ENCODE measurements at places on chromosomes 12 and 14.

DNA sequence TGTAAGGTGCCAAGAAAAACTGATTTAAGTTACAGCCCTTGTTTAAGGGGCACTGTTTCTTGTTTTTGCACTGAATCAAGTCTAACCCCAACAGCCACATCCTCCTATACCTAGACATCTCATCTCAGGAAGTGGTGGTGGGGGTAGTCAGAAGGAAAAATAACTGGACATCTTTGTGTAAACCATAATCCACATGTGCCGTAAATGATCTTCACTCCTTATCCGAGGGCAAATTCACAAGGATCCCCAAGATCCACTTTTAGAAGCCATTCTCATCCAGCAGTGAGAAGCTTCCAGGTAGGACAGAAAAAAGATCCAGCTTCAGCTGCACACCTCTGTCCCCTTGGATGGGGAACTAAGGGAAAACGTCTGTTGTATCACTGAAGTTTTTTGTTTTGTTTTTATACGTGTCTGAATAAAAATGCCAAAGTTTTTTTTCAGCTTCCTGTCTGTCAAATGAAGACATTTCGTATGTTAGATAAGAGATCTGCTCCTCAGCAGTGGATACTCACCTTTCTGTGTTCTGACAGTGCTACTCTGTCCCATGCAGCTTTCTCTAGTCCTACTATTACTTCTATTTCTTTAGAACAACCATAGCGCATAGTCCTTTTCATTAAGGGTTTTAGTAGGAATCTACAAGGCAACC, 1.2 kb upstream of the PA2G4 start:
- DNase-seq = no peak

GRCh38 chr12:99390707-99391106, 256.8 kb upstream of the GARIN6 start:
- no peak for DNase-seq

DNA sequence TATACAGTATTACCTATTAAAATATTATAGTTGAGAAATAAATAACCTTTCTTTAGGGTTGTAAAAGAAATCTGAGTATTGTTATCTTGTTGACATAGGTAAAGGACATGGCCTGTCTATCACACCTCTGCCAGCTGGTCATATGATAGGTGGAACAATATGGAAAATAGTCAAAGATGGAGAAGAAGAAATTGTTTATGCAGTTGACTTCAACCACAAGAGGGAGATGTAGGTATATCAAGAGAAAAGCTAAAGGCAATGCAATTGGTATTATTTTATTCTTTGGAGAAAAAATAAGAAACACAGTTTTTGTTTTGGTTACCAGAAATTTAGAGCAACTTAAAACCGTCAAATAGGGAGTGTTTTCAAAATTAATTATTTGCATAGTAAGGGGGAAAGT, 13.5 kb downstream of the CPSF2 start:
- no peak for DNase-seq

DNA sequence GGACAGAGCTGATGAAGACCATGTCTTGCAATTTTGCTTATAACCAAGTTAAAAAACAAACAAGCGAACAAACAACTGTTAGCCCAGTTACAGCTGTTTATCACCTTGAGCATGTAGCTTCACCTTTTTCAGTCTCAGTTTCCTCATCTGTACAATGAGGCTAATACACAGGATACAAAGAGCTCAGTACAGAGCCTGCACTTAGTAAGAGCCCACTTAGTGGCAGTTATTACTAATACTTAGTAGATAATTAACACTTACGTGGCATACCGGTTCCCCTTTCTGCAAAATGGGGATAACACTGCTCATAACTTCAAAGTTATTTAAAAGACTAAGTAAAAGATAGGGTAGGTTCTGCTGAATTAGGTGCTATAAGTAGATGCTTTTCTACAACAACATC, 228.0 kb downstream of the MON2 start:
- no peak for DNase-seq

DNA sequence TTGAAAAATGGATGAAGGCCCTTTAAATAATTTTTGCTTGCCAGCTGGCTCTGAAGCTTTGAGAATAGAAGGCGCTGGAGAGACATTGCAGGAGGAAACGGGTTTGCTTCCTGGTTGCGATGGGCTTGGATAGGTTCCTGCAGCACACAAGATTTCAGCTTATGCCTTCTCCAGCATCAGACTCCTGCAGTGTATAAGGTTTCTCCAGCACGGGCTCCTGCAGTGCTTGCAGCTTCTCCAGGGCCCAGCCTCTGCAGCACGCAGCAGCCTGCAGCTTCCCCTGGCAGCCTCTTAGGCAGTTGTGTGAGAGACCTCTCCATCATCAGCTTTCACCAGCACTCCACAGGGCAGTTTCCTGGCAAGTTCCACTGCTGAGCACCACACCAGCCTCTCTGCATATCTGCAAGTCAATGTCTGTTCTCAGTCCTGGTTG, 78.7 kb upstream of the ZDHHC17 start:
- no peak for DNase-seq

GRCh38 chr14:97005934-97006333, 208.8 kb downstream of the VRK1 start:
- no peak for DNase-seq

GRCh38 chr12:52630599-52631200, 12.3 kb upstream of the KRT73 start:
- no peak for DNase-seq

GRCh38 chr12:48993787-48994186, 5.4 kb downstream of the DDN start:
- no peak for DNase-seq

GRCh38 chr12:47602949-47603558, 102.8 kb downstream of the RPAP3 start:
- no peak for DNase-seq

DNA sequence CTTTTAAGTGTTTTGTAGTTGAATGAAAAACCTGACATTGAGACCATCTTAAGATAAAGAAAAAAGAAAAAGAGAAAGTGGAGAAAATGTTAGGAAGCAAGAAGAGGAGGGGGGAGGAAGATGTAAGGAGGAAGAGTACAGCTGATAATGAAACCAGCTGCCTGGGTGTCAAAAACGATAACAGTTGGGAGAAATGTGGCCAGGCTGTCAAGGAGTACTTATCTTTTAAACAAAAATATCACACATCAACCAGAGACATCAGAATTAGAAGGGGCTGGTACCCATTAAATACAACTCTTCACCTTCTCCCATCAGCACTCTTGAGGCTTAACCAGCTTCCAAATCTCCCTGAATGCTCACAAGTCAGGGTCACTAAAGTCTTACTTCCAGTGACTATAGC, 4.5 kb downstream of the SLC11A2 start:
- no peak for DNase-seq

DNA sequence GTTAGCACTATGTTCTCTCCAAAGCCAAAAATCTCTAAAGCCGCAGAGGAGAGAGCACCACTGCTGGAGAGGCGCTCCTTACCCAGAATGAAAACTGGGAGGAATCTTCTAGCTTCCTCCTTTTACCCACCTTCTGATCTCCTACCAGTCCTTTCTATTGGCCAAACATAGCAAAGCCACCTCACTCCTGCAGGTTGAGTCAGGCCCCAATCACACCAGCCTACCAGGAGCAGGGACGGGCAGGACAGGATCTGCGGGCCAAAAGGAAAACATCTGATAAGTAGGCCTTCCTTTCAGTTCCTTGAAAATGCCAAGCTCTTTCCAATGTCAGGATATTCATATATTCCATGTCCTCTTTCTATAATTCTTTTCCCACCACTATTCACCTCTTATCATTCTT, 197.7 kb upstream of the CNOT2 start:
- no peak for DNase-seq

GRCh38 chr14:104578321-104578720, 1.2 kb upstream of the C14orf180 start:
- no peak for DNase-seq

GRCh38 chr12:29191267-29191850, 42.3 kb downstream of the FAR2 start:
- no peak for DNase-seq

- no peak for DNase-seq
These were observed 69.3 kb downstream of the PRMT8 start for GRCh38 chr12:3560295-3560620.

- no peak for DNase-seq
These were observed 84.6 kb upstream of the PLEKHA5 start for GRCh38 chr12:19044891-19045290.

GRCh38 chr12:92175961-92176360, 30.3 kb upstream of the BTG1 start:
- no peak for DNase-seq

DNA sequence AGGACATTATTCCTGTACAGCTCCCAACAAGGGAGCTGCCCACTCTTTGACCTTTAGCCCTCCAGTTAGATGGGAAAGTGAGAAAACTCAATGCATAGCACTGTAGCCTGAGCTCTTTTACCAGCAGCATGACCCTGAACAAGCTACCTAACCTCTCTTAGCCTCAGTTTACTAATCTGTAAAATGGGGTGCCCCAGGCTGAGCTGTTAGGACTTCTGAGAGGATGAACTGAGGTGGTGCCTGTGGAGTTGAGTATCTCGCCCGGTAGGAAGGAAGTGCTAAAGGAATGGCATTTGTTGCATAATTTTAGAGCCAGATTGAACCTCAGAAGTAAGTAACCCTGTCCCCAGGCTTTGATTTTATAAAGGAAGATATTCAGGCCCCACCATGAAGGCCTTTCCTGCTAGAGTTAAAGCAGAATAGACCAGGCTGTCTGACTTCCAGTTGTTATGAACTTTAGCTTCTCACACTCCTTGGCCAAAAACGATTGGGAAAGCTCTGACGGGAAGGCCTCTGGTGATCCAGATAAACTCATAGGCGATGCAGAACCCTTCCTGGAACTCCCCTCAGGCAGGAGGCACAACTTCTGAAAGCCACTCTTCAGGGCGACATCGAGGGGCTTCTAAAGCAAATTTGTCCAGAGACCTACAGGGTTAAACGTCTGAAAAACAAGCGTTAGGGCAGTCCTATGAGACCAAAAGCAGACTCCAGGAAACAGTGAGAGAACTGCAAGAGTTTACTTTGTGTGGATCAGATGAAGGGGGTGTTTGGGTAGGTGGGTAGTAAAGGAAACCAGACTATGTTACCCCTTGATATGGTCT, 2.5 kb upstream of the SERPINA10 start:
- DNase-seq = no peak

DNA sequence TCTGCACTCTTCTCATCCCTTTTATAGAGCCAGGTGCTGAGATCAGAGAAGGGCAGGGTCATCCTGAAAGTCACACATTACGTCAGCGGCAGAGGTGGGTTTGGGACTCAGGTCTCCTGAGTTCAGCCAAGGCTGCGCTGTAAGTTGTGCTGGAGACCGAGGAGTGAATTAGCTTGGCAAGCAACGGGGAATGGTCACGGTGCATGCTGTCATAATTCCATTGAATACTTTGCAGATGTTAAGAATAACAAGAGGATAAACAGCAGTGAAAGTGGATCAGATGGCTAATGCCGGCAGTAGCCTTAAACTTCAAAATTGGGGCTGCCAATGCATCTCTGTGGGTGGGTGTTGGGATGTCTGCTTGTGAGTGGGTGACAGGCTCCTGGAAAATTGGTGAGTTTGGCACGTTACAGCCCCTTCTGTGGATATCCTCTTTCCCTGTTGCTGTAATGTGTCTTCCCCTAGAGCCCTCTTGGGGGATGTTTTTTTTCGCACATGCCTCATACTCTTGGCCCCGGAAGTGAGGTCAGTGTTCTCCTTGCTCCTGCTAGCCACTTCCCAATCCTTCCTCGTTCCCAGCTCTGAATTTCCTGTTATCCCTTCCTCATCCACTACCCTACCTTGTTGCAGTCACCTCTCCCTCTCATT, 287.1 kb upstream of the SRRM4 start:
- DNase-seq = no peak

DNA sequence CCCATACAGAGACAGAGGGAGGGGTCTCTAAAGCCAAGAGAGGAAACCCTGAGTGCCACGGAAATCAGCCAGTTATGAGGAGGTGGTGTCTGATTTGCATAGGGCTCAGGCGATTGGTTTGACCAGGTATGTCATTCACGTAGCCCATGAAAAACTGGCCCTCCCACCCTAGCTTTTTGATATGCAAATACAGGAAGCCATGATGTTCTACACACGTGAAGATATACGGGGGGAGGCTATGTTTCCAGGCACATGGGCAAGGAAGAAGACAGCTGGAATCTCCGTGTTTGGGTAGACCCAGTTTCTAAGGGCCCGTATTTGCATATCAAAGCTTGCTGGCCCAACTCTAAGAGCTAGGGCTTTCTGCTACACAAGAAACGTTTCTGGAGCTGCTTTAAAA, 717.8 kb upstream of the SEL1L start:
- DNase-seq = no peak

DNA sequence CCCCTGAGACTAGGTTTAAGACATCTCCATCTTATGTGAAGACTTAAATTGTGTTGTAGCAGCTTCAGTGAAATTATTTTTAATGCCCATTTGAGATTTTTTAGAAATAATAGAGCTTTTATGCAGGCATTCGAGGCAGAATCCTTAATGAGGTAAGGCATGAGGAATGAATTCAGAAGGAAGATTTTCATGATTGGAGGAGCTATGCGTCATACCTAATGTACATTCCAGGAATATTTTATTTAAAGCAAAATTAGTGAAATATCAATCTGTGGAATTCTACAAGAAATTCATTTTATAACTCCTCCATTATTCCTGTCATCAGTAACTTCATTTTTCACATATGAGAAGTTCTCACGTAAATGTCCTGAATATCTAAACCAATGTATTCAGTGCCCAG, 36.0 kb upstream of the GARIN6 start:
- no peak for DNase-seq

DNA sequence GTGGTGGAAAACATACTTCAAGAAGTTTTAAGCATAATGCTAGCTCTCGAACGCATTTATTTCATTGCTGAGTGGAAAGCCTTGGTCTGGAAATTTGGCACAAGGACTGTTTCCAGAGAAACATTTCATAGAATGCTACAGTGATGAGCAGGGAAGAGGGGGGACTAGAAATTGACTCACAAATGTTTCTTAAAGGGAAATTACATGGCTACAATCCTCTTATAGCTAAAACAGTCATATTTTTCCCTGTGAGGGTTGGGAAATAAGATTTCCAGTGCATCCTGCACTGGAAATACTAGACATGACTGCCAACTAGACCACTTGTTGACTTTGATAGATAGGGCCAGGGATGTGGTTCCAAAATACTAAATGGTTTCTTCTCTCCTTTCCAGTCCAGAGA, 197.3 kb upstream of the RGS6 start:
- no peak for DNase-seq

GRCh38 chr12:120119271-120119973, 2.9 kb upstream of the RAB35 start:
- no peak for DNase-seq
